ENCODE measurements at places on chromosomes 3 and 15. TPM values are rescaled to one million over a fixed set of nuclear protein-coding genes. Genes with fewer than 3 reads are reported as not detected.

Gene ZCWPW2
- total RNA-seq = 2.1 TPM

Gene TGM5
- not detected for total RNA-seq

Gene ARIH1
- total RNA-seq = 27.1 TPM

Gene GOLGA8S
- not detected for total RNA-seq

Gene GRK7
- total RNA-seq = not detected

Gene ITIH1
- under 0.01 TPM for total RNA-seq

Gene SCN10A
- total RNA-seq = not detected

Gene SLC28A1
- total RNA-seq = 0.52 TPM

Gene CD200
- 4.2 TPM for total RNA-seq

Gene SCN11A
- total RNA-seq = 2.6 TPM

Gene COL6A5
- not detected for total RNA-seq

Gene SERINC4
- under 0.01 TPM for total RNA-seq

Gene IL5RA
- total RNA-seq = not detected

Gene ADCY5
- 6.8 TPM for total RNA-seq

Gene GPR149
- not detected for total RNA-seq

Gene TUBGCP5
- total RNA-seq = 24.5 TPM

Gene C15orf61
- total RNA-seq = 7.3 TPM

Gene MYL3
- 53.2 TPM for total RNA-seq

Gene FBXL22
- 17.7 TPM for total RNA-seq

Gene MORF4L1
- 382 TPM for total RNA-seq

Gene OSBPL10
- total RNA-seq = 6.8 TPM
